ENCODE measurements at places on chromosomes 13 and 19. TPM values are rescaled to one million over a fixed set of nuclear protein-coding genes. Genes with fewer than 3 reads are reported as not detected.

The FPR3 gene
- under 0.01 TPM for total RNA-seq

The OR4F17 gene
- total RNA-seq: not detected

The C1QTNF9B gene
- total RNA-seq: not detected

The TNFRSF19 gene
- 0.22 TPM for total RNA-seq

The HSD17B14 gene
- total RNA-seq: 6.2 TPM
